ENCODE measurements at places on chromosomes 6 and 20.

DNA sequence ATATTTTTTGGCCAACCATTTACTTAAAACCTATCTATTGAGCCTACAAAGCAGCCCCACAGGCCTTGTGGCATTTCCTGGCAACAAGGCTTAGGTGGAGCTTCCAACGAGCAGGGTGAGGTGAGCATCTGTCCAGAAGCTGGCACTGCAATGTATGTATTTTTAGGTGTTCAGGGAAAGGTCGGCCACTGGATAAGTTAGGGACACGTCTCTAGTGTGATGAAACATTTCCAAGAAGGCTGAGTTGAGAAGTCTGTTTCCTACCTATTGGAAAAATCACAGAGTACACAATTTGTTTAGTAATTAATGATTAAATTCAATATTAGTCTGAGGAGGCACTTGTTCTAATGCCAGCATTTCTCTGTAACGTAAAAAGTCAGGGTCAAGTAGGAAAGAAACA lies 17.8 kb upstream of the RCAN2 start:
- no peak for DNase-seq

DNA sequence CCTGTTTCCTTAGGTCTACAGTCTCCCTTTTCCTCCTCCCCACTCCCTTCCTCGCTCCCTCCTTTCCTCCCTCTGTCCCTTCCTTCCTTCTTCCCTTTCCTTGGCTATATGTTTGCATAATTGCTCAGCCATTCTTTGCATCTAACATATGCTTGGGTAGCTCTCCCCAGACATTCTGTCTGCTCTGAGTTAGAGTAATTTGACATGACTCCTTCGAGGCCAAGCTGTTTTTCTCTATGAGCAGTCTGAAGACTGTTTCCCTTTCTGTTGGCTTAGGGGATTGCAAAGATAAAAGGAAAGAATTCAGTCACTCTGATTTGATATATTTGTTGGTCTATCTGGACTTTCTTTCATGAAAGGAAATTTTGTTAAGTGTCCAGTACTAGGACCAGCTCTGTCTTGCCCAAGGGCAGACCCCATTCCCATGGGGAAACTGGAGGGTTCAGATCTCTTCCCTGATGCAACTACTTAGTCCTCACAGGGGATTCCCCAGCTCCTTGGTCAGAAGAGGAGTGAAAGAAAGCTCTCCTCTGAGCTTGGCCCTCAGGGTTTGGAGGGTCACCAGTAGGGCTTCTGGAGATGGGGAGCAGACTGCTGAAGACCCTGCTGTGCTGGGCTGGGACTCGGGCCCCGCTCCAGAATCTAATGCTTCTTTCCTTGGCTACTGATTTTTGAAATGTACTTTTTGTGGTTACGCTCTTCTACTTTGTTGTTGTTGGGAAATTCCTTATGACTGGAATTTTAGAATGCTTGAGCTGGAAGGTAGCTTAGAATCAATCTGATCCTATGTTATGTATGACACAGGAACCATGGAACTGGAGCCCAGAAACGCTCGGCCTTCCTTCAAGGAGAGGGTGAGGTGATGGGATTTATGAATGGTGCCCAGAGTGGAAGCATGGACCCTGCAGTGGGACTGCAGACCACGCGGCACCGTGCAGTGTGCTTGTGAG lies 63.7 kb upstream of the SLC22A23 start:
- no peak for DNase-seq

GRCh38 chr6:68746376-68746775 lies 111.3 kb downstream of the ADGRB3 start:
- DNase-seq: no peak

DNA sequence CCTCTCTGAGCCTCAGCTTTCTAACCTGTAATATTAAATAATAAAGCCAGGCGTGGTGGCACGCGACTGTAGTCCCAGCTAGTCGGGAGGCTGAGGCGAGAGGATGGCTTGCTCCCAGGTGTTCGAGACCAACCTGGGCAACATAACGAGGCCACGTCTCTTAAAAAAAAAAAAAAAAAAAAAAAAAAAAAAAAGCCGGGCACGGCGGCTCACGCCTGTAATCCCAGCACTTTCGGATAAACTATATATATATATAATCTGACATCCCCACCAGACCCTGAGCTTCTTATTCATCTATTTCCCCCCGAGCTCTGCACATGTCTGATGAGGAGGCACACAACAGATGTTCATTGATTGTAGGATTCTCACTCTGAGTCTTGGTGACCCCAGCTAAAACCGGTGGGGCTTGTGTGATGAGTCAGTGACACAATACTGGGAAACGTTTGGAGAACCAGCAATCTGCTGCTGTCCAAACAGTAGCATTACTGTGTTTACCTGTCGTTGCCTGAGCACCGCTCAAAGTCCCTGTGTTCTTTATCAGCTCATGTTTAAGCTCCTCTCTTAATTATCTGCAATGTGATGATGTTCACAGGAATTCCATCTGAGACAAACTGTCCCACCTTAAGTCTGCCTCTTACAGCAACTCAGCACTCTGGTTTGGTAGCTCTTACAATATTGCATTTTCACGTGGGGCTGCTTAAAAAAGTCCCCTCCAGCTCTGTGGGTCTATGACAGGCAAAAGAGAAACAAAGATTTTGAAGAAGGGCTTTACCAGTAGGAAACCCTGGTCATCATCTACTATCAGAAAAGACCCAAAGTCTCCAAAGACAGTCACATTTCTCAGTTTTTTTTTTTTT lies 1.0 kb upstream of the SPATA2 start:
- peak; percentile 26 for DNase-seq

DNA sequence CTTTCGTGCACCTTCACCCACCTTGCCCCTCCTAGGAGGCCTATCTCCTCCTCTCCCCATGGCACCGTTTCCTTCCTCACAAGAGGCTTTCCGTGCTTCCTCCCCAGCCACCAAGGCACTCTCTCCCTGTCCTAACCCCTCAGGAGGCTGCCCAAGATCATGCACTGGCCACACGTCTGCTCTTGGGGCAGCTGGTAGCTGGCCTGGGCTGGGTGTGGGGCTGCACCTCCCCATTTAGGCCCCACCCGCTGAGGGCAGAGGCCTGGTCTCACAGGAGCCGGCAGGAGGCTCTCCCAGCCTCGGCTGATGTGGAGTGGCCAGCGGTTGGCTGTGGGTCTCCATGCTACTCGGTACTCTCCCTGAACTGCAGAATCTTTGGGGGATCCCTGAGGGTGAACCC lies 13.6 kb downstream of the NOL4L start:
- no peak for DNase-seq

GRCh38 chr6:91299544-91300491 lies 712.9 kb upstream of the MAP3K7 start:
- no peak for DNase-seq

DNA sequence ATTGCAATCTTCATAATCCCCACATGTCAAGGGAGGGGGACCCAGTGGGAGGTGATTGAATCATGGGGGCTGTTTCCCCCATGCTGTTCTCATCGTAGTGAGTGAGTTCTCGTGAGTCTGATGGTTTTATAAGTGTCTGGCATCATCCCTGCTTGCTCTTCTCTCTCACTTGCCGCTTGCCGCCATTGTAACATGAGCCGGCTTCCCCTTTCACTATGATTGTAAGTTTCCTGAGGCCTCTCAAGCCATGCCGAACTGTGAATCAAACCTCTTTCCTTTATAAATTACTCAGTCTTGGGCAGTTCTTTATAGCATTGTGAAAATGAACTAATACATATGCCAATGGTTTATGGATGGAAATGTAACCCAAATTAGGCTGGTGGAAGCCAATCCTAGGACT lies 109.4 kb upstream of the AKAP12 start:
- no peak for DNase-seq

GRCh38 chr6:14082771-14083170 lies 34.8 kb upstream of the CD83 start:
- DNase-seq: no peak

DNA sequence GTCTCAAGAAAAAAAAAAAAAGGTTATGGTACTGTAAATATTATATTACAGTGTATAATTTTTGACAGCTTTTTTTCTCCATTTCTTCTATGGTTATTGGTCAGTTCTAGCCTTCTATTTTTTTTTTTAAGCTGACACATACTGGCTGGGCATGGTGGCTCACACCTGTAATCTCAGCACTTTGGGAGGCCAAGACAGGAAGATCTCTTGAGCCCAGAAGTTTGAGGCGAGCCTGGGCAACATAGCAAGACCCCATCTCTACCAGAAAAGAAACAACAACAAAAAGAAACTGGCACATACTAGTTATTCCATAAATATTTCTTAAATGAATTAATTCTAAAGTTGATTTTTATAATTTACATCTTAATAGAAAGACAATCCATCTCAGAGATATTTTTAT lies 27.6 kb upstream of the PRND start:
- no peak for DNase-seq

DNA sequence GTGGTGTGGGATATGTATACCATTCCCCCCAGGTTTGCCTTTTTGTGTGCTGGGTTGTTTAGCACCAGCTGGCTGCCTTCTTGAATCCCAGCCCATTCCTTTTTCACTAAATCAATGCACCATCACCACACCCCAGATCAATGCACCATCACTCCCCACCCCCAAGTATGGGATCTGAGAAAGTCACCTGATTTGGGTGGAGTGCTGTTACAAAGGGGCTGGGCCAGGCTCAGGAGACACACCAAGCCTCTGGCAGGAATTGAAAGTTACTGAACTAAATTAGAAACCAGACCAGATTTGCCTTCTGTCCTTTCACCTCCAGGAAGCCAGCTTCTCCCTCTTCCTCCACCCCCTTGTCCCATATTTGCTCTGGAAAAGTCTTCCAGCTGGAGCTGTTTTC lies 19.6 kb upstream of the PKHD1 start:
- DNase-seq: no peak

DNA sequence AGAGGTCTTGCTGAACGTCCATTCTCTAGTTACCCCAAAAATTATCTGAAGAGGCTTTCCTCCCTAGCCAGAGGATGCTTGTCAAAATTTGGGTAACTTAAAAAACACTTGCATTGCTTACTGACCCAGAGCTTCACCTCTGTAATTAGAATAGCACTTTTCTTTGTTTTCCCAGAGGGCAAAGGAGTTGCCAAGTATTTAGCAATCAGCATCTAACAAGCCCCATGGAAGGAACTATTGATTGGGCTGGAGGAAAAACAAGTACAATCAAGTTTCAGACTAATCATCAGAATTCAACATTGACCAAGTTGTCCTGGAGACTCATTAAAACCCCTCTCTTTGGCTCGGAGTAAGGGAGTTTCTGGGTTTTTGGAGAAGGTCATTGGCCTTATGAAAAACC lies 226.4 kb downstream of the TBC1D7 start:
- no peak for DNase-seq

DNA sequence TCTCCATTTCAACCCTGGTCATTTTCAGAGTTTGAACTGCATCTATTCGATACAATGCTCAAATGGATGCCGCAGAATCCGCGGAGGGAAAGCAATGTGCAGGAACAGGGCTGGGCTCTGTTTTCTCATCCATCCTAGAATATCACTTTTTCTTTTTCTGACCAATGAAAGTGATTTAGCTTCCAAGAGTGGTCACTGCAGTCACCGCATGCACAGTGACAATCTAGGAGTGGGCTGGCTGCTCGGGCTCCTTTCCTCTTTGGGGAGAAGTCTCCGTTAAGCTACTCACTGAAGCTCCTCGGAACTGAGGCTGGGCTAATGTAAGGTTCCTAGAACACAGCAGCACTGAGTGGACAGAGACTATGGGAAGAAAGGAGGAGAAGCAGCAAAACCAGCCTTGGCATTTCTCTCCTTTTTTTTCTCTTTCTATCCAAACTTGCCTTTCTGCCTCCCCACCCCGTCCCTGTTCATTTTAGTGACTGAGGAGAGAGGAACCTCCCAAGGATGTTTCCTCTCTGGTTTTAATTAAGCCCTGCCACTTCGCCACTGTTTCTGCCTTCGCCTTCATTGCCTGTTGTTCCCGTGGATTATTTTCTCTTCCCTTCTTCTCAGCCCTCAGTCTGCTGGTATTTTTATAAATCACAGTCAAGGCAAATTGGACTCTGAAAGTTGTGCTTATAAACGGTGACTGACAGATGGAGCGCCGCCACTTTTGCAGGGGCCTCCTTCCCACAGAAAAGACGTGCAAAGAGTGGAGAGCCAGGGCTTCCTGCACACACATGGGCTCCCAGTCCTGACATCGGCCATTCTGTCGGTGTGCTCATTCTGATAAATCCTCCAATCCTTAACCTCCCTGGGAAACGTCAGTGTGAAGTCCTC lies 41.1 kb downstream of the RAMACL start:
- no peak for DNase-seq

- no peak for DNase-seq
Measured at GRCh38 chr20:63884506-63885263, 10.2 kb upstream of the DNAJC5 start.

DNA sequence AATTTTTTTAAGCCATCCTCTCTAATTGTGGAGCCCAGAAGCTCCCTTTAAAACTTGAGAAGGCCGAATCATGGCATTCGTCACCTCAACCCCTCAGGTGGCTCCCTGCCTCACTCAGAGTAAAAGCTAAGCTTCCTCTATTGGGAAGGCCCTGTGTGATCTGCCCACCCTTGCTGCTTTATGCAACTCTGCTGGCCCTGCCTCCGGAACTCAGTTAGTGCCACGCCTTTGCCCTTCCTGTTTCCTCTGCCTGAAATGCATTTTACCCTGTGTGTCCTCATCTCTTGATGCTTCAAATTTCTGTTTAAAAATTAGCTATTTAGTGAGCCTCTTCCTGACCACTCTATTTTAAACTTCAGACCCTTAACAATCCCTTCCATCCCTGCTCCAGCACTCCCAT lies 5.7 kb downstream of the PACRG start:
- DNase-seq: peak; percentile 41

- DNase-seq: no peak
Measured at GRCh38 chr6:99110029-99110428, 162.3 kb upstream of the FBXL4 start.

DNA sequence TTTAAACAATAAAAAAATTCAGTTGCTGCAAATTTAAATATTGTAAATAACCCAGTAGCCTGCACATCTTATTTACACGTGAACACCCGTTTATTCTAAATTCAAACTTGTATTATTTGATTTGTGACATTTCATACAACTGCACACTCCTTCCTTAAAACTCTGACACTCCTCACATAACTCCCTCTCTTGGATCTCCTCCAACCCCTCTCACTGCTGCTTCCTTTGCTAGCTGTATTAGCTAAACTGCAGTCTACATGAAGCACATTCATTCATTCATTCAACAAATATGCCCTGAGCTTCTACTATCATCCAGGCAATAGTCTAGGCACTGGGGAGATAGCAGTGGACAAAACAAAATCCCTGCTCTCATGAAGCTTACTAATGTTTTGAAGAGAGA lies 47.0 kb downstream of the FBXL4 start:
- no peak for DNase-seq

DNA sequence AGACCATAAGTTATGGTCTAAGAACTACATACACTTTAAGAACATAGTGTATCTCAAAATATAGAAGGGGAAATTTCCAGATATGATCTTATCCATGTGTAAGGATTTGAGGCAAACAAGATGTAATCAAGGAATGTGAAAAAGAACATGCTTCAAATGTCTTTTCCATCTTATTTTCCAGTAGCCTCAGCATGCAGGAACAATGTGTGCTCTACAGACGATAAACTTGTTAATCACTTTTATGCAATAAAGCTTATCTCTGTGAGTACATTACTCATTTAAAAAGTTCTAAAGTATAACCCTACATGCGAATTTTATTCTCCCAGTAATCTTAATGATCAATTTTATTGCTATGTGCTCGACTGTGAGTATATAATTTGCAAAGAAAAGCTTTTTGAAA lies 185.2 kb downstream of the ALDH8A1 start:
- DNase-seq: no peak

Data from CD4-positive, alpha-beta T cell treated with Interleukin-21 for 1 hour (primary cell).